ENCODE measurements at places on chromosomes 12 and 14.

GRCh38 chr12:9773216-9773877 is 12.6 kb upstream of the CD69 start:
- no peak for DNase-seq

- DNase-seq, result no peak
Measured at GRCh38 chr14:99718811-99719192, 34.7 kb downstream of the CYP46A1 start.

DNA sequence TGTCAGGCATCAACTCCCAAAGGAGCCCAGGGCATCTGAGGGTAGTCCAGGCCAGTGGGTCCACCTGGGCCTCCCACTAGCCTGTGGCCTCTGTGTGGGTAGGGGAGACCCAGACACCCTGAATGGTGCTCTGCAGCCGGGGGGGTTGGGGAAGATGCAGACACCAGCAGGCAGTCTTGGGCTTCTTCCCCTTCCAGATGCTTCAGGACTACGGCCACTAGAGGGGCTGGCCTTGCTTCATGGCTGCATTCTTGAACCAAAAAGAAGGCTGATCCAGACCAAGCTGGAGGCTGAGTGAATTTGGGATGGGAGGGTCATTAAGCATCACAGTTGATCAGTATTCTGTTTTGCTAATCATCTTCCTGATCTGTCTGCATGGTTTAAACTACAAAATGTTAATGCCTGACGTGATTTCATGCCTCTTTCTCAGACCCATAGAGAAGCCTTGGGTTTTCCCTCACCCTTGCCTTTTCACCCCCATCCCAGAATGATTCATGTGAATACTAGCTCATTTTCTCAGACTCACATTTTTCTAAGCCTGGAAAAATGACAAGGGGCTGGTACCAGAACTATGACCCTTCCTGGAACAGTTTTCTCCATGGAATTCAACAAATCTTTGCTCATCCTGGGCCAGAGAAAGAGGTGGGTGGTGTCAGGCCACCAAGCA is 134.2 kb downstream of the NTF3 start:
- no peak for DNase-seq

DNA sequence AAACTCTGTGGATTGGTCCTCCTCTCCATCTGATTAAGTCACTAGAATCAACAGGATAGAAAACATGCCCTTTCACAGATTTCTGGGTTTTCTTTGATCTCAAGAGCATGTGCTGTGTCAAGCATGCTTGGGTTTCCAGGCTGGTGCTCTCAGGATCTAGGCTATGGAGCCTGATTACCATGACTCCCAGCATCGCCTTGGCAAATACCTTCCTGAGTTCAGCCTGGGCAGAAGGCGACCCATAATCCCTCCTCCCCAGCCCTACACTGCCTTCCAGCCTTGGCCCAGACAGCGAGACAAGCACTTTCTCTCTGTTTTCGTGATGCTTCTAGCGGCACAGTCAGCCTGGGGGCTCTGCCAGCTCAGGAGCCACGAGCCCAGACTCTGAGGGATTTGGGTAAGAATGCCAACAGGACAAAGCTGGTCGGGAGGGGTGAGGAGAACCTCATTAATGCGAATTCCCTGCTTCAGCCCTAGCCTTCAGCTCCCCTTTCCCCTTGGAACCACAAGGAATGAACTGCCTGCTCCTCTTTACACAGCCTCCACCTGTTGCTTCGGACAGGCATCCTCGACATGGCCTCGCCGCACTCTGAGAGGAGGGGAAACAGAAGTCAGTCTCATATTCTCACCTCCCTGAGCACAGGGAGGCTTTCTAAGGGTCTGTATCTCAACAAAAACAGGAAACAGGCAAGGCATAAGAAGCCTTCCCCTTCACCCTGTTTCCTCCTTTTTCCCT is 227.1 kb downstream of the MSRB3 start:
- no peak for DNase-seq

DNA sequence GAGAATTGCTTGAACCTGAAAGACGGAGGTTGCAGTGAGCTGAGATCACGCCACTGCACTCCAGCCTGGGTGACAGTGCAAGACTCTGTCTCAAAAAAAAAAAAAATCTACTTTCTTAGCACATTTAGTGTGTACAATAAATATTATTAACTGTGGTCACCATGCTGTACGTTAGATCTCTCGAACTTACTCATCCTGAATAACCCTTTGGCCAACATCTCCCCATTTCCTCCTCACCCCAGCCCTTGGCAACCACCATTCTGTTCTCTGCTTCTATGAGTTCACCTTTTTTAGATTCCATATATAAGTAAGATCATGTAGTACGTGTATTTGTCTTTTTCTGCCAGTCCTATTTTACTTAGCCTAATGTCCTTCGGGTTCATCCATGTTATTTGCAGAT is 13.4 kb downstream of the FUT8 start:
- no peak for DNase-seq

GRCh38 chr12:3556716-3557115 is 65.7 kb downstream of the PRMT8 start:
- no peak for DNase-seq

DNA sequence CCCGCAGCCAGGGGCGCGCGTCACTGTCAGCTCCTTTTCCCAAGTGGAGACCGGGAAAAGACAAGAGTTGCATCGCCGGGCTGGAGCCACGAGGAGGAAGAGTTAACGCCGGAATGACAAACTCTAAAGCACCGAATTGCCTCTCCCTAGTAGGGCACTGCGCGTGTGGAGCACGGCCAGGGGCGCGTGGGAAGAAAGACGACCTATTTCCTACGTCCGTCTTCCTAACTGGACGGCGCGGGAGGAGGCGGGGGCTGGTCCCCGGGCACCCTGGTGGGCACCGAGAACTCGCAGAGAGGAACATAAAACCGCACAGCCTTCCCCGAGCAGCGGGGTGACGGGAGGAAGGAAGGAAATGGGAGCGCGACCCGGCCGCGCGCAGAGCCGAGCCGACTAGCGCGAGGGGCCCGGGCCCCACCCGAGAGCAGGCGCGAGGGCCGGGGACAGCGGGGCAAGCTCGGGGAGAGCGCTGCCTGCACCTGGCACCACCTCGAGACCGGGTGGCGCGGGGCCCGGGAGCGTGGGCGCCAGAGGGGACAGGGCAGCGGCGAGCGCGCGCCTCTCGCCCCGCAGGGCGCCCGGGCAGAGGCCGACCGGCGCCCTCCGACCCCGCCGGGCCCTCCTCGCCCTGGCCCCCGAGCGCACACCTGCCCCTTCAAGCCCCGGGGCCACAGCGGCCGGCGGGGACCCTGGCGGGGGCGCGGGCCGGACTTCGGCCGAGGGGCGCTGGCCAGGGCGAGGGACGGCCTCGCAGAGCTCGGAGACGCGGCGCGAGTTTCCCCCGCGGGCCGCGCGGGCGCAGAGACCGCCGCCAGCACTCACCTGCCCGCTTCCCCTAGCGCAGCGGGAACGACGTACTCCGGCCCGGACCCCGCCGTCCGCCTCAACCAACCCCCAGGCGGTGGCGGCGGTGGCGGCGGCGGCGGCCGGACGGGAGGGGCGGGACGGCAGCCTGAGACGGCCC is at the start of gene SETD3:
Gene SETD3 (minus strand): TSS at position 954 of the 964 bp plus-strand sequence. CDS start 15,054 bp downstream, outside the sequence.
- DNase-seq, result peak; percentile 67

- peak; percentile 43 for DNase-seq
Measured at GRCh38 chr14:94562941-94563883, 2.0 kb downstream of the SERPINA4 start.

DNA sequence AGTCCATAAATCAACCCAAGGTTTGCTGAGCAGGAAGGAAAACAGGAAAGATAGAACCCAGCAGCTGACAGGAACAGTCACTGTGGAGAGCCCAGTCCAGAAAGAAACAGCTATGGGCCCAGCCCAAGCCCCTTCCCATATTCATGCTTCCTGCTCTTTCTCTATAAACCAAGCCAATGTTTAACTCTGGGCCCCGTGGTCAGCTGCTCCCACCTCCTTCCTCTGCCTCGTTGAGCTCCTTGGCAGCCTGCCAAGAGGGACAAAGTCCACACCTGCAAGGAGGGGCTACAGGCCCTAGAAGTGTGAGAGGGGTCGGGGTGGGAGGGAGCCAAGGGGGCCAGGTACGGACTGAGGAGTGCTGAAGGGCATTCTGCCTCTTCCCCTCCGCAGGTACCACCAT is 10.0 kb downstream of the SLC6A13 start:
- no peak for DNase-seq

- no peak for DNase-seq
Measured at GRCh38 chr14:58730792-58731464, 93.2 kb downstream of the DACT1 start.

DNA sequence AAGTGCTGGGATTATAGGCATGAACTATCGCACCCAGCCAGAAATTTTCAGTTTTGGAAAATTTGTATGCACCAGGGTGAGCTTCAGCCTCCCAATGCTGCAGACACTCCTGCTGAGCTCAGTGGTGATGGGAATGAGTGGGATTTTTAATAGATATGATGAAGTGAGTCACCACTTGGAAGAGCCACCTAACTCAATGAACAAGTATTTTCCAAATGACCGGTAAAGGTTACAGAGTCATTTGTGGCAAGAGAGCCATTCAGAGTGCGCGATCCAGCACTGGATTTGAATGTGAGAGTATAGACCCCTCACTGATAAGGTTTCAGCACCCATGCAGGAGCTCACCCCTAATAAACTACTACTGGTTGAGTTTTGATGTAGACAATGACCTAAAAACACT is 100.7 kb downstream of the PPP2R5C start:
- no peak for DNase-seq

DNA sequence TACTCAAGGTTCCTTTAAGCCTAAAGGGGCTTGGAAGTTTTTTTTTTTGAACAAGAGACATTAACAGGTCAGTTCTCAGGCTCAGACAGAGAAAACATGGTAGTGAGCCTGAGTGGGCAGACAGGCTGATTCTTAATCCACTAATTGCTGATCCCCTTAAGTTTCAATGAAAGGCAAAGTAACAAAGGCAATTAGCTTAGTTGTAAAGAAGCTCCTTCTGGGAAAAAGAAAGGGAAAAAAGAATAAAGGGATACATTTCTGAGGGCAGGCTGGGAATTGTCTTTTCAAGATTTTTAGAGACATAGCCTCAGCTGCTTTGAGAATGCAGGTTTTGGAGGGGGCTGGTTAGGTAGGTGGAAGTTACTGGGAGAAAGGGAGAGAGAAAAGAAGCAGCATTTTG is 133.8 kb downstream of the CFAP54 start:
- no peak for DNase-seq

- no peak for DNase-seq
Measured at GRCh38 chr12:21786041-21786531, 11.6 kb upstream of the KCNJ8 start.

DNA sequence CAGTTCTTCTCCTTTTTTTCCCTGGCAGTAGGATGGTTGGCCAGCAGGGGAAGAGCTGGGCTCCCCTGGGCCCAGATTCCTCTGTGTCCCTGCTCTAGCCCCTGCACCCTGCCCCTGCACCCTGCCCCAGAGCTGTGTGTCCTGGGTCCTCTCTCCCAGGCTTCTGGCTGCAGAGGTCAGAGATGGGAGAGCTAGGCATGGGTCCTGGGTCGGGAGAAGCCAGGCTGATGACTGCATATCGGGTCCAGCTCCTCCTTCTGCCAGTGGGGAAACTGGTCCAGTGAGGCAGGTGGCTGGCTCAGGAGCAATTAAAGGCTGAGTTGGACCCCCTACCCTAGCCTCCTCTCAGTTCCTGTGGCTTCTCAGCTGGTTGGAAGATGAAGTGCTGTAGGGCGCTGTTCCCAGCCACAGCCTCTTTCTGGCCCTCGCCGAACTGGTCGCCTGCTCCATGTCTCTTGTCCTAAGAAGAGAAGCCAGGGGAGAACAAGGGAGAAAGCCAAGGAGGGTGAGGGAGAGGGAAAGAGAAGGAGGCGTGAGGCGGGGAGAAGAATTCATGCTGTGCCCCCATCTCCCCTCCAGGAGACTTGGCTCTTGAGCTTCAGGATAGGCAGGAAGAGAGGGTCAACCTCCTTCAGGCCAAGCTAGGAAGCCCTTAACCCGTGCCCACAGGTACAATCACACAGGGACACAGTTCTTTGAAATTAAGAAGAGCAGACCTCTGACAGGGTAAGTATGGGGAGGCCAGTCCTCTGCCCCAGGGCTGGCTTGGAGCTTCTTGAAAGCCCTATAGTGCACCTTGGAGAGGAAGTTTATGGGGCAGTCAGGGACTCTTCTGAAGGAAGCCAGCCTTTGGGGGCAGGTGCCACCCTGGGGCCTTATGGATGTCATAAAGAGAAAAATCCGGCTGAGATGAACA is 9.5 kb downstream of the VASH1 start:
- peak; percentile 56 for DNase-seq

DNA sequence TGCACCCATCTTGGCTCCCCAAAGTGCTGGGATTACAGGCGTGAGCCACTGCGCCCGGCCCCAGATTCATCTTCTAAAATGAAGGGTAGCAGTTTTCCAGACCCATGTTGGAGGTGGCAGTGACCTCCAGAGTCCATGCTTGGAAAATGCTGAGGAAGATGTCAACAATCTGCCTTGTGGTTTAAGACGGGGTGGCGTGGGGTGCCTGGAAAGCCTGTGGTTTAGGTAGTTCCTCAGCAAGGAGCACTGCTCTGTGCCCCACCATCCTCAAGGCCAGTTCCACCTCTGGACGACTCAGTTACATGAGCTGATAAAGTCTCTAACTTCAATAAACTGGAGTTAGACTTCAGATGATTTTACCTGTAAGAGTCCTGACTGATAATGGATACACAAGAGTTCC is 48.6 kb downstream of the DRAM1 start:
- no peak for DNase-seq

DNA sequence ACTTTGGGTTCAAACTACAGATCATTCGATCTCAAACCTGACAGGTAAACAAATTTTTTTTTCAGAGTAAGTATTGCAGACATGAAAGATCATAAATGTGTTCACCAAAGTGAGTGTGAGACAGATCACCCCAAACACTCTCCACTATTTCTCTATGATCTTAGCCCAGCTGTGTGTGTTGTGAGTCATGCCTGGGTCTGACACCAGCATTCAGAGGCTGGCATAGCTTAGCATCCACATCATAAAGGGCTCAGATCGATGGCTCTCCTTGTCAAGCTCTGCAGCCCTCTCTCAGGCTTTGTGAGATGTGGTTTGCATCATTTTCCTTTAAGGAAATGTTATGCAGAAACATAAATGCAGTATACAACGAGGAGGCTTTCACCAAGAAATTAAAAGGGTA is 164.9 kb downstream of the ETV6 start:
- DNase-seq, result no peak

DNA sequence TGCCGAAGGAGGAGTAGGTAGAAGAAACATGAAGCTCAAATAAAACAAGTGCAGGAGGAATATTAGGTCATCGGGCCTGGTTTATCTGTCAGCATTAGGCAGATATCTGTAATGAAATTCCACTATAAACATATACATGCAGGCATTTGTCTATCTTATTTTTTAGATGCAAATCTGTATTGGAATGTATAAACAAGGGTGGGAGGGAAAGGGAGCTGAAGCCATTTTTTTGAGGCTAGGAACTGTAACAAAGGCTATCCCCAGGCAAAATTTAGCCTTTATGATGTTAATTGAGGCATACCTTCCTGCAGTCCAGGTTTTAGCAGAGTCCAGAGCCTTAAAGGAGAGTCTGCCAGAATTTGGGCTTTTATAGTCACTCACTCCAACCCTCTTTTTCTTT is 72.5 kb downstream of the PHLDA1 start:
- no peak for DNase-seq

- DNase-seq, result no peak
Measured at GRCh38 chr14:25837551-25837965, 760.3 kb downstream of the NOVA1 start.

- DNase-seq, result no peak
Measured at GRCh38 chr14:102853648-102854047, 68.8 kb upstream of the AMN start.

- no peak for DNase-seq
Measured at GRCh38 chr12:2876431-2877046, 435 bp downstream of the FOXM1 start.
